ENCODE measurements at places on chromosomes 16 and 17.

- no peak for DNase-seq
Measured at GRCh38 chr17:82752371-82753200, 721 bp downstream of the TBCD start.

DNA sequence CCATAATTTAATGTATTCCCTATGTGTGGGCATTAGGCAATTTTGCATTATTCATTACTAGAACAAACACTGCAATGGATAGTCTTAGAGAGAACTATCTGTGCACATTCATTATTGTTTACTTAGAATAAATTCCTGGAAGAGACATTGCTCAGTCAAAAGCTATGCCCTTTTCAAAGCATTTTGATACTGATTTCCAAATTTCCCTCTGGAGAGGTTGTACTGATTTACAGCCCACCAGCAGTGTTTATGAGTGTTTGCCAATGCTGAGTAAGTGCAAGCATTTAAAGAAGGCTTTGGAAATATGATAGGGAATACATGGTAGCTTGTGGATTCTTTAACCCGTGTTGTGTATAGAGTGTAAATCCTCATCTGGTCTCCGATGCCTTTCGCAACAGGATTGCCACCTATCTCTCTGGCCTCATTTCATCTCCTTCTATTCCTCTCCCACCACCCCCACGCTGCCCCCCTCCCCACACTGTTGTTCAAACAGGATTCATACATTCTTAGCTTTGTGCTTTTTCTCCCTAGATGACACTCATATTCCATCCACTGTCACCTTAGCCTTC lies 33.4 kb upstream of the MMD start:
- no peak for DNase-seq

DNA sequence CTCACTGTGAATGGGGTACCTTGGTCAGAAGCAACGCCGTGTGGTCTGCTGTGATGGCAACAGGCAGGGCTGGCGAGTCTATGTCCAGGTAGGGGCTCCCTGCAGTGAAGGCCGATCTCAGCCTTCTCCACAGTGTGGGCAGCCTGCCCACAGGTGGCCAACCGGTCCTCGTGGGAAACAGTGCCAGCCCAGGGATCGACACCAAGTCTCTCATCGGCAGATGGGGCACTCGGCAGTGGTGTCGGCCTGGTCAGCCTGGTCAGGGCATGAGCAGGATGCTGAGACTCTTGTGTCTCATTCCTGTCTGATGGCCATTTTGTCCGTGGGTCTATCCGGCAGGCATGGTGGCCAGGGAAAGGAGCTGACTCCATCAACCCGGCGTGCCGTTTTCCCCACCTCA lies 92.2 kb downstream of the TNFRSF13B start:
- no peak for DNase-seq

GRCh38 chr16:88781140-88782077 lies 3.6 kb downstream of the PIEZO1 start:
- peak; percentile 79 for DNase-seq

- peak; percentile 68 for DNase-seq
Measured at GRCh38 chr17:81097134-81097942, 62.4 kb downstream of the BAIAP2 start.

DNA sequence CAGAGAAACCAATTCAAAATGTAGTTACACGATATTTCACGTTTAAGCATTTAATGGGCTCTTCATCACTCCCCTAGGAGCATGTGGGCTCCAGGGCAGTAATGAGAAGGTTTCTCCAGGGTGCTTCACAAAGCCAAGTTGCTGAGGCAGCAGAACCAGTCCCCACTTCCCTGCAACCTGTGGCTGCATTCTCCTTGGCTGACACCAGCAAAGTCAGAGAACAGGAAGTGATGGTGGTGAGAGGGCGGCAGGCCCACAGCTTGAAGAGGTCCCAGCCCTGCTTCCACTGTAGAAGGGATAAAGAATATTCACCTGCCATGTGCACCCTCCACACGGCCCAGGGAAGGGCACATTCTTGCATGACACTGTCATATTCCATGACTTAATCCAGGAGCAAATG lies 133.2 kb downstream of the CBLN1 start:
- DNase-seq: no peak

DNA sequence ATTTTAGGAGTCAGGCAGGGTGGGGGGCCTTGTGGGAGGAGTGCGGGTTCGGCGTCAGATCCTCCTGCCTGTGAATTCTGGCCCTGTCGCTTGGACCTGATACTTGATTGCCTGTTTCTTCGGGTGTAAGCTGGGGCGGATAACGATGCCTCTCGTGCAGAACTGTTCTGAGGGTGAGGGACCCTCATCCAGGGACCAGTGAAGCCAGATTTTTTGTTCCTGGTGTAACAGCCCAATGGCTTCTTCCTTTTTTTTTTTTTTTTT lies 1.3 kb downstream of the TBCD start:
- no peak for DNase-seq

DNA sequence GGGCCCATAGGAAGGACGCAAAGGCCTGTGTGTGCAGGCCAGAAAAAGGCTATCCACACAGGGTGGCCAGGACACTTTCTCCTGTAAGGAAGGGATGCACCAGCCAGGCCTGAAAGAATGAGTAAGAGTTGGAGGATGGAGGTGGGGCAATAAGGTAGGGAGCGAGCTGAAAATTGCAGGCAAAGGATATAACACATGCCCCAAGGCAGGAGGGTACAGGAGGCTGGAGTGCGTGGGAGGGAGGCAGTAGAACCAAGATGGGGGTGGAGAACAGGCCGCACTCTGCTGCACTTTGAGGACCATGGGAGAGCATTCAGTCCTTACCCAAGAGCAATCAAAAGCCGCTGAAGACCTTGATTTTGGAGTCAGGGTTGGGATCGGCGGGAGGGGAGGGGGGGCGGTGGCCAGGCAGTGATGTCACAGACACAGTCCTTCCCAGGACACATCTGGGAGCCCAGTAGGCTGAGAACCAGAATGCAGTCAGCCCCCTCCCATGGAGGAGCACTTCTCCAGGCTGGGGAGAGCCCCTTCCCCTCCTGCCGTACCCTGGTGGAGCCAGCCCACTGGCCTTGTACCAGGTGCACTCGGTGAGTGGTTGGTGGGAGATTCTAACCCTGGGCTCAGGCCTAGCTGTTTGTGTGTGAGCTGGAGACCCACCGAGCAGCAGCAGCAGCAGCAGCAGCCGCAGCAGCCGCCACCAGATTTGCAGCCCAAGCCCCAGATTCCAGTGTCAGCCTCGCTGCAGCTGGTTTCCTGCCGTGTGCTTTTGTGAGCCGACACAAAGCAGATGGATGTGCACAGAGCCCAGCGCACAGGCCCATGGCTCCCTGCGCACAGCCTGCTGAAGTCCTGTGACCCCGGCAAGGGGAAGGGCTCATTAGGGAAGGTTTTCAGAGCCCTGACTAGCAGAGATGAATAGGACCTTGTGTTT lies 17.5 kb downstream of the ANKRD40 start:
- DNase-seq: no peak

DNA sequence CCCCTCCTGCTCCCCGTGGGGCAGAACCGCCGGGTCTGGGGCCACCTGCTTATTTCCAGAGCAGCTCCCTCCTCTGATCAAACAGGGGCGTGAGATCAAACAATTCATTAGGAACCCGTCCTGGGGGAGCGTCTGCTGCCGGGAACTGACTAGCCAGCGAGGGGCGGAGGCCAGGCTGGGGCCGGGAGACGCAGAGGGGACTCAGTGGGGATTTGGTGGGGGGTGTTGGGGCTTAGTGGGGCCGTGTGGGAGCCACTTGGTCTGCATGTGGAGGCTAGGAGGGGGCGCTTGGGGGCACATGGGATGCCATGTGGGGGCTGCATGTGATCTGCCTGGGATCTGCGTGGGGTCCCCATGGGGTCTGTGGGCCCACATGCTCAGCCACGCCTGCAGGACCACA lies 20.5 kb upstream of the CACNA1H start:
- no peak for DNase-seq

GRCh38 chr16:3193221-3194212 lies 5.5 kb downstream of the OR1F1 start:
- no peak for DNase-seq

DNA sequence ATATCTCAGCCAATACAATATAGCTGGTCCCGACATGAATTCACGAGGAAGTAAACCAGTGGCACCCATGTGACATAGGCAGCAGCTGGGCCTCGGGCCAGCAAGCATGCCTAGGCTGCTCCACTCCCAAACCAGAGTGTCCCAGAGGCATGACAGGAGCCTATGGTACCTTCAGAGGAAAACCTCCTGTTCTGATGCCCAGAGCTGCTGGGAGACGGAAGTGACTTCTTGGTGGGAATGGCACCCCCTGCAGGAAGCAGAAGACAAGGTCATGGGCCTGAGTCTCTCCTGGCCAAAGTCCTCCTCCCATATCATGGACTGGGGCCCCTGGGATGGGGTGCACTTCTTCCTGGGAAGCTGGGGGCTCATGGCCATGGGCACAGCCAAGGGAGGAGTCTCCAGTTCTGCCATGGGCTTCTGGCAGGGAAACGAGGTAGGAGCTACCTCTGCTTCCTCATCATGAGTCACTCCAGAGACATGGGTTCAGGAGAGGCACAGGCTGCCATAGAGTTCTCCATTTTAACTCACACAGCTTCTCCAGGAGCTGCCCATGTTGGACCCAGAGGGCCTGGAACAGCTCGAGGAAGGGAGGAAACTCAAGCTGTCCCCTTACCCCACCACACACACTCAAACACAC lies 13.4 kb downstream of the FBF1 start:
- DNase-seq: peak; percentile 23

- DNase-seq: no peak
Measured at GRCh38 chr16:53052519-53053501, at the start of gene CHD9NB. Gene CHD9NB, minus strand, starts transcription at chr16:53052897. Its CDS starts 8,739 bp downstream, at chr16:53044158.

- DNase-seq: no peak
Measured at GRCh38 chr17:39775031-39775430, 37.3 kb downstream of the GRB7 start.

DNA sequence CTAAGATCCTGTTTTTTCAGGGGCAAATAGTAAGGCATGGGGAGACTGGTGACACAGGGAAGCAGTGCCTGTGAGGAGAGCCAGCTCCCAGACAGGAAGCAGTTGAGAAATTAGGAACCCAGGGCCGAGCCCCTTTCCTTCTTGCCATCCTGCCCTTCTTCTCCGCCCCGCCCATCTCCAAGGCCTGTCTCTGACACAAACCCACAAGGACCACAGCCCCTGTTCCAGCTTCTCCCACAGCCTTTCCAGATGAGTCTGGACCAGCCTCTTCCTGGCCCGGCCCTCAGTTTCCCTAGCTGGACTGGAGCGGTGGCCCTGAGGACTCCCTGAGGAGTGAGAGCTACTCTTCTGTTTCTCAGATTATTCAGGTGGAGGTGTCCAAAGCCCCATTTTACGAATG lies 9.9 kb downstream of the CCDC102A start:
- no peak for DNase-seq

GRCh38 chr16:50600582-50601283 lies 52.5 kb downstream of the NKD1 start:
- no peak for DNase-seq

GRCh38 chr17:78197147-78197832 lies 10.1 kb downstream of the AFMID start:
- DNase-seq: no peak

GRCh38 chr16:74224828-74225612 lies 71.6 kb upstream of the PSMD7 start:
- DNase-seq: no peak

DNA sequence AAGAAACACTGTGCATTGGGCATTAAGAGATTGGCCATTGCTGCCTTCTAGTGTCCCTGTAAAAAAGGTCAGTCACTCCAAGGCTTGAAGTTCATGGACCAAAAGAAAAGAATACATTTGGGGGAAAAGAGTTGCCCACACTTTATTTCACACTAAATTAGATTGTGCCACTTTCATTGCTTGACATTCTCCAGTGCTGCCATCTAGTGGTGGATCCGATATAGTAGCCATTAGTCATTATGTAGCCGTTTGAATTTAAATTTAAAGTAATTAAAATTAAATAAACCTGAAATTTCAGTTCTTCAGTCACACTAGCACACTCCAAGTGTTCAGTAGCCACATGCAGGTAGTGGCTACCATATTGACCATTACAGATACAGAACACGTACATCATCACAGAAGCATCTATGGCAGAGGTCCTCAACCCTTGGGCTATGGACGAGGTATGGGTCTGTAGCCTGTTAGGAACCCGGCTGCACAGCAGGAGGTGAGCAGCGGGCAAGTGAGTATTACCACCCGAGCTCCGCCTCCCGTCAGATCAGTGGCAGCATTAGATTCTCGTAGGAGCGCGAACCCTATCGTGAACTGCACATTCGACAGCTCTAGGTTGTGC lies 21.9 kb upstream of the CDH5 start:
- DNase-seq: peak; percentile 55

- DNase-seq: no peak
Measured at GRCh38 chr17:80318166-80318565, 57.5 kb downstream of the RNF213 start.

DNA sequence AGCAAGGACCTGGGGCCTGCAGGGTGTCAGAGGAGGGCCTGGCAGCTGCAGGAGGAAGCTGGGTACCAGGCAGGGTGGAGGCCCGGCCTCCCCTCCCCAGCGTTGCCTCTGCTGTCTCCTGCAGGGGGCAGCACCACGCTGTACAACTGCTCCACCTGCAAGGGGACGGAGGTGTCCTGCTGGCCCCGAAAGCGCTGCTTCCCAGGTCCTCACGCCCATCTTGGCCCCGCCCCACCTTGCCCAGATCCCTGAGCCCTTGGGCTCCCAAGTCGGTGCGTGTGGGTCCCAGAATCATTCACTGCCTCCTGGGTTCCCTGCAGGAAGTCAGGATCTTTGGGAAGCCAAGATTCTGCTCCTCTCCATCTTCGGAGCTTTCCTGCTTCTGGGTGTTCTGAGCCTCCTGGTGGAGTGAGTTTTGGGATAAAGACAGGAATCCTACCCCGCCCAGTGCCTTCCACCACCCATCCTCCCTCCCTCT lies 1.2 kb downstream of the TMEM95 start:
- DNase-seq: peak; percentile 92

DNA sequence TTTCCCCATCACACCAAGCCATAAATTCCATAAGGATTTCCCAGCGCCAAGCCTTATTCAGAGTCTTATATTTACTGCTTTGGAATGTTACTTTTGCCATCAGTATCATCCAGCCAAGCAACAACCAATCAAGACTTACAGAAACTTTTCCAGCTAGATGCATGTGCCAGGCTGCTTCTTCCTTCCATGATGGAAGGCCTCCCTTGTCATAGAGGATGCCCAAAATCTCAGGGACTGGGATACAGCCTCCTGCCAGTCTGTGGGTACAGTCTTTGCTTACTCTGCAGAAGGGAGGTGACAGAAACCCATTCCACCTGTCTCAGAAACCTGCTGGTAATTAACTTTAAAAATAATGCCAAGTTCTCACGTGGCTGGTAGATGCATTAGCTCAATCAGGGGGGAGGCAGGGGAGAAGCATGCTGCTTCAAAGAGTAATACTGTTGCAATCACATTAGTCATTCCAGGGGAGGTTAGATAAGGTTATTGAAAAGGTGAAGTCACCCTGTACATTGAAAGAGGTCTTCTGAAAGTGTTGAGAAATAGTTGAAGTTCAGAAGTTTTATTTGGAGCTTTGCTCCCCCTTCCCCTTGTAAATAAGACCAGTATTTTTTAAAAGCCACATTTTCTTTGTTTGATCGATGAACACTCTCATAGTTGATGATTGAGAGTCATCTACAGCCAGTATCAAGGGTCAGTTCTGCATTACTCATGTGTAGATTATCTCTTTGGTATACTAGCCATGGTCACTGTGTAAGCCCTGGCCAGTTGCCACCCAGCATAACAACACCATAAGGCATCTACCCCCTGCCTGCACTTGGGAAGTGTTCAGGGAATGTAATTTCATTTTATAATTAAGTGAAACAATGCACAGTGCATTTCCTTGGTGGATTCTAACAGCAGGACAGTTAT lies 22.2 kb downstream of the HLF start:
- DNase-seq: no peak

GRCh38 chr16:27383556-27384243 lies 18.3 kb upstream of the IL21R start:
- DNase-seq: no peak
